ENCODE measurements at places on chromosomes 3 and 15. TPM values are rescaled to one million over a fixed set of nuclear protein-coding genes. Genes with fewer than 3 reads are reported as not detected.

GRCh38 chr15:56892659-56893363, 25.6 kb upstream of the TCF12 start:
- H3K4me3 ChIP-seq = no peak overlapping the region
- no peaks in the 10 kb centered on the region for H3K36me3 ChIP-seq
- H3K27ac ChIP-seq = peak overlapping the region; percentile 60
- peaks cover 29% of the 10 kb centered on the region for H3K4me1 ChIP-seq
- peak; percentile 84 for DNase-seq

GRCh38 chr3:186532598-186533072, 11.5 kb downstream of the CRYGS start:
- DNase-seq = peak; percentile 17
- no peak overlapping the region for H3K27ac ChIP-seq
- no peaks in the 10 kb centered on the region for H3K27me3 ChIP-seq
- H3K4me3 ChIP-seq = no peak overlapping the region
- no peaks in the 10 kb centered on the region for H3K36me3 ChIP-seq

GRCh38 chr15:49315391-49315823, 107.6 kb upstream of the FGF7 start:
- H3K36me3 ChIP-seq = no peaks in the 10 kb centered on the region
- peak overlapping the region; percentile 57 for H3K27ac ChIP-seq
- H3K27me3 ChIP-seq = no peaks in the 10 kb centered on the region
- H3K4me1 ChIP-seq = peaks cover 33% of the 10 kb centered on the region
- H3K4me3 ChIP-seq = no peak overlapping the region
- peak; percentile 85 for DNase-seq

GRCh38 chr3:4343258-4343657, 40.1 kb downstream of the SETMAR start:
- H3K4me1 ChIP-seq = no peaks in the 10 kb centered on the region
- H3K36me3 ChIP-seq = no peaks in the 10 kb centered on the region
- no peak overlapping the region for H3K4me3 ChIP-seq
- H3K27me3 ChIP-seq = no peaks in the 10 kb centered on the region

GRCh38 chr15:80878867-80879250, 99.7 kb downstream of the CEMIP start:
- H3K27ac ChIP-seq = no peak overlapping the region
- H3K27me3 ChIP-seq = peaks cover 4% of the 10 kb centered on the region
- H3K4me3 ChIP-seq = no peak overlapping the region
- H3K36me3 ChIP-seq = no peaks in the 10 kb centered on the region

DNA sequence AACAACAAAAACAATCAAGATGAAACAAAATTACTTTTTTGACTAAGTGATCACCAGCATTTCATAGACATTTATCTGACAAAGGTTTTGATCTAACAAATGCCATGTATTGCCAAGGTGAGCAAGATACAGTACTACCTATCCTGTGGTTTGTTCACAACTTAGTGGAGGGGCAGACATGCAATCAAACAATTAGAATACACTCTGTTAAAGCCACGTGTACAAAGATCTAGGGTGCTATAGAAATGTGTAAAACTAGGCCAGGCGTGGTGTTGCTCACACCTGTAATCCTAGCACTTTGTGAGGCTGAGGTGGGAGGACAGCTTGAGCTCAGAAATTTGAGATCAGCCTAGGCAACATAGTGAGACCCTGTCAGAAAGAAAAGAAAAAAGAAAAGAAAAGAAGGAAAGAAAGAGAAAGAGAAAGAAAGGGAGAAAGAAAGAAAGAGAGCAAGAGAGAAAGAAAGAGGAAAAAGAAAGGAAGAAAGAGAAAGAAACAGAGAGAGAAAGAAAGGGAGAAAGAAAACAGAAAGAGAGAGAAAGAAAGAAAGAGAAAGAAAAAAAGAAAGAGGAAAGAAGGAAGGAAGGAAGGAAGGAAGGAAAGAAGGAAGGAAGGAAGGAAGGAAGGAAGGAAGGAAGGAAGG, 1.4 kb upstream of the TRIM69 start:
- no peak for DNase-seq
- H3K27ac ChIP-seq = peak overlapping the region; percentile 78
- H3K4me1 ChIP-seq = peaks cover 38% of the 10 kb centered on the region

Gene PPM1L
- total RNA-seq = 10.6 TPM

GRCh38 chr3:188471723-188472122, 317.8 kb downstream of the LPP start:
- no peak overlapping the region for H3K27ac ChIP-seq
- no peaks in the 10 kb centered on the region for H3K36me3 ChIP-seq
- H3K4me3 ChIP-seq = no peak overlapping the region
- DNase-seq = no peak
- peaks cover 7% of the 10 kb centered on the region for H3K4me1 ChIP-seq
- H3K27me3 ChIP-seq = no peaks in the 10 kb centered on the region

Gene ISLR2
- 0.48 TPM for total RNA-seq

DNA sequence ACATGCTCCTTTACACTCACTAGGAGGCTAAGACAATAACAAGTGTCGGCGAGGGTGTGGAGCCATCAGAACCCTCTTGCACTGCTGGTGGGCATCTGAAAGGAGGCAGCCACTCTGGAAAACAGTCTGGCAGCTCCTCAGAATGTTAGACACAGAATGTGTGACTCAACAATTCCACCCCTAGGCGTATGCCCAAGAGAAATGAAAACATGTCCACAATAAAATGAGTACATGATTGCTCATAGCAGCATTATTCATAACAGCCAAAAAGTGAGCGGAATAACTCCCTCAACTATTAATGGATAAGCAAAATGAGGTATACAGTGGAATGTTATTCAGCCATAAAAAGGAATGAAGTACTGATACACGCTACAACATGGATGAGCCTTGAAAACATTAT, 57.8 kb downstream of the WNT7A start:
- H3K4me3 ChIP-seq = no peak overlapping the region
- H3K27me3 ChIP-seq = no peaks in the 10 kb centered on the region
- no peak for DNase-seq
- H3K27ac ChIP-seq = no peak overlapping the region
- H3K4me1 ChIP-seq = no peaks in the 10 kb centered on the region
- no peaks in the 10 kb centered on the region for H3K36me3 ChIP-seq

Gene RASL12
- total RNA-seq = 0.69 TPM

All from A673 (cell line).